ENCODE measurements at places on chromosomes 1 and 21.

GRCh38 chr1:212860713-212861581, 2.9 kb downstream of the FLVCR1 start:
- peak; percentile 10 for DNase-seq

DNA sequence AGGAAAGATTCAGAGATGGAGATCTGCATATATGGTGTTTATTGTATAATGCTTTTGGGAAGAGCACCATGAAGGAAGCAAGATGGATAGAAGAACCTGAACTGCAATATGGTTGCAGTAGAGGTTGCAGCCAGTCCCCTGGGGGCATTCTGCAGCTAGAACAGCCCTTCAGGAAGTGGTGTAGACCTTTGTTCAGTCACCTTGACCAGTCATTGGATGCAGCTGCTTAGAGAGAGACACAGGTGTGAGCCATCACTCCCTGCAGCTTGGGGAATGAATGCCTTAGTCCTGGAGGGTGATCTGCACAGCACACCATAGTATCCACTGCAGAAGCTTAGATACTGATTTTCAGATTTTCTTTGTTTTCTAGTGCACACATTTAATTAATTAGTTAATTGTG, 42.3 kb downstream of the NEK7 start:
- no peak for DNase-seq

DNA sequence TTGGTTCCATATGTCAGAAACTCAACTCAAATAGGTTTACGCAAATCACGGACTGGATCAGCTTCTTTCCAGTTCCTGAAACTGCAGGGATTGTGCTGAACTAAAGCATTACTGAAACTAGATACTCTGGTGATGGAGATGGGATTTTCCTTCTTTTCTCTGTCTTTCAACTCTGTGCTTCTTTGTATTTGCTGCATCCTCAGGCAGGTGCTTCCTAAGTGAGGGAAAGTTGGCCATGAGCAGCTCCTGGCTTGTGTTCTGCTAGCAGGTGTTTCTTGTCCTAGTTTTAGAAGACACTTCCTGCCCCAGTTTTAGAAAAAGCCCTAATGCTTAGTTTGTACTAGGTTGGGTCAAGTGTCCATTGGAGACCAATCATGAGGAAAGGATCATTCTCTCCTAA, 86.7 kb upstream of the USP24 start:
- no peak for DNase-seq

- DNase-seq = no peak
Measured at GRCh38 chr1:3778590-3779264, 6.2 kb downstream of the SMIM1 start.

- DNase-seq = no peak
Measured at GRCh38 chr1:9701665-9702064, 50.1 kb downstream of the PIK3CD start.

- no peak for DNase-seq
Measured at GRCh38 chr1:64875606-64876005, 90.7 kb downstream of the JAK1 start.

DNA sequence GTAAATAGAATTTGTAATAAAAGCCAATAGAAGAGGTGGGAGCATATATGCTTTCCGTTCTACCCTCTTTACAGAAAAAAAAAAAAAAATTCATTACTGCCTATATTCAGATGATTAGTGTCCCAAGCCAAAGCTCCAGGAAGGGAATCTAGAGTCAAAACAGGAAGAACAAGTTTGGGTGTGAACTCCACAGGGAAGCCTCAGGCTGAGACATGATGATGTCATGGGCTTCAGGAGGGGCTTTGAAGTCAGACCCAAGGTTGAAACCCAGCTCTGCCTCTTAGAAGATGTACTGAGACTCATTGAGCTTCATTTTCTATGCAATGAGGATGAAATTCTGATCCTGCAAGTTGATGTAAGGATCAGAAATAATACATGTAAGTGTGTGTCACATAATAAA, 250.0 kb upstream of the ADGRL2 start:
- DNase-seq = no peak

DNA sequence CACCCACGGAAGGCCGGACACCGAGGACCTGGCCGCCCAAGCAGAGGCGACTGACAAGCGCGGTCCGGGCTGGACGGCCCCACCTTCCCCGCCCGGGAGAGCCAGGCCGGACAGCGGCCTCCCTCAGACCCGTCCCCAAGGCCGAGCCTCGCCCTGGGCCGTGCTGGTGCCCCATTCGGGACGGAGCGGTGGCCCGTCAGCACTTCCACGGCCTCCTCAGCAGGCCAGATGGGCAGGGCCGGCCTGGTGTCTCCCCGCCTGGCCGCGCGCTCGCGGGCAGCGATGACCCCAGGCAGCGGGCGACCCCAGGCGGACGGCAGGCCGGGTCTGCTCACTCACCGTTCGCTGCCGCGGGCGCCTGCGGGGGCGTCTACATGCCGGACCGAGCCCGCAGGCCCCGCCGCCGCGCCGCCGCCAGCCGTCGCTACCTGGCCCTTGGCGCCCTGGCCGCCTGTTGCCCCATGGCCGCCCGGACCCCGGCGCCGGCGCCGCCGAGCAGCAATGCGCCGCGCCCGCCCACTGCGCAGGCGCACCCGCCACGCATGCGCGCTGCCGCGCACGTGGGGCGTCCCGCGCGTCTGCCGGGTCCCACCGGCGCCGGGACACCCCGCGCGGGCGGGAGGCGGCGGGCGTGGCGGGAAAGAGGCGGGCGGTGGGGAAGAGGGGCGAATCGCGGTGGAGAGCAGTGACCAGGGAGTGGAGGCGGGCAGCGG, at the start of gene NADK:
Gene NADK, minus strand, starts transcription at position 521 of the 713 bp plus-strand sequence. CDS start 13,064 bp downstream, outside the sequence.
- no peak for DNase-seq

GRCh38 chr1:201489643-201490261, 17.2 kb downstream of the CSRP1 start:
- no peak for DNase-seq
